ENCODE measurements at places on chromosomes 11 and 22. TPM values are rescaled to one million over a fixed set of nuclear protein-coding genes. Genes with fewer than 3 reads are reported as not detected.

Gene SMC1B
- polyA plus RNA-seq: not detected

DNA sequence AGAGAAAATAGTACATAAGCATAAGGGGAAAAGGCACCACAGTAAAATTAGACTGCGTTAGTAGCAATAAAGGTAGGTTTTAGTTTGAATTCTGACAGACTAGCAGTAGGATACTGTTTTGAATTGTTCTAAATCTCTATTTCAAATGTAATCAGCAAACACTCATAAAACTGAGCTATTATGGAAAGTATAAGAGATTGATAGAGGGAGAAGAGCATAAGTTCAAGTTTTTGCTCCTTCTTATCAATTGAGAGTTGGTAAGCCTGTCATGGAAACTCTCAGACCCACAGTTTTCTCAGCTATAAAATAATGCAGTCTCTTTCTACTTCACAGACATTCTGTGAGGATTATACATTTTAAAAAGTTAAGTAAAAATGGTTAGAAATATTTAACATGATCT, 840.2 kb upstream of the CNTN5 start:
- DNase-seq: no peak
- no peak overlapping the region for H3K4me3 ChIP-seq
- H3K36me3 ChIP-seq: no peaks in the 10 kb centered on the region
- no peak overlapping the region for H3K27ac ChIP-seq
- no peaks in the 10 kb centered on the region for H3K27me3 ChIP-seq
- no peaks in the 10 kb centered on the region for H3K4me1 ChIP-seq

DNA sequence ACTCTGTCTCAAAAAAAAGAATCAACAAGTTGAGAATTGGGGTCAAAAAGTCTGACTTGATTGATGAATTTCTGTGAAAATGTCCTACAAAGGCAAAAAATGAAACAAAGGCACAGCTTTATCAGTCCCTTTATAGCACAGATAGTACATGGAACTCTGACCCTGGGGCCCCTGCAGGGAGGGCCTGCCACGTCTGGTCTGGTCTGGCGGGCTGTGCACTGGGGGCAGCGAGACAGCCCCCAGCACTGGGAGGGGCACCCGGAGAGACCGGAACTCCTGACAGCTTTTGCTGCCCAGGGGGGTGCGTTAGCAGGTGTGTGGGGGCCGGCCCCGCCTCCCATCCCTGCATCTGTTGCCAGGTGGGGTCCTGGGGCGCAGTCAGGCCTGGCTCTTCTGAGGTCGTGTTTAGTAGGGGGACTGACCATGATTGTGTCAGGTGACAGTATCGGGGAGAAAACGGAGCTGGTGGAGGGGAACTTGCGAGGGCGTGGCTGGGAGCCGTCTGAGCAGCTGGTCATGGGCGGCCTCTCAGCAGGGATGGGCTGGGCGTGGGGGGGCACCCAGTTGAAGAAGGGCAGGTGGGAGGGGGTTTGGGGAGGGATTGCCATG, 51.7 kb downstream of the GRAMD4 start:
- peak overlapping the region; percentile 94 for H3K27ac ChIP-seq
- H3K36me3 ChIP-seq: peaks cover 18% of the 10 kb centered on the region
- peak; percentile 34 for DNase-seq

- no peak for DNase-seq
- peaks cover 69% of the 10 kb centered on the region for H3K27me3 ChIP-seq
- peaks cover 8% of the 10 kb centered on the region for H3K4me1 ChIP-seq
- H3K36me3 ChIP-seq: peaks cover 7% of the 10 kb centered on the region
- no peak overlapping the region for H3K27ac ChIP-seq
Observed at GRCh38 chr22:40007853-40008710, 13.3 kb downstream of the FAM83F start.

DNA sequence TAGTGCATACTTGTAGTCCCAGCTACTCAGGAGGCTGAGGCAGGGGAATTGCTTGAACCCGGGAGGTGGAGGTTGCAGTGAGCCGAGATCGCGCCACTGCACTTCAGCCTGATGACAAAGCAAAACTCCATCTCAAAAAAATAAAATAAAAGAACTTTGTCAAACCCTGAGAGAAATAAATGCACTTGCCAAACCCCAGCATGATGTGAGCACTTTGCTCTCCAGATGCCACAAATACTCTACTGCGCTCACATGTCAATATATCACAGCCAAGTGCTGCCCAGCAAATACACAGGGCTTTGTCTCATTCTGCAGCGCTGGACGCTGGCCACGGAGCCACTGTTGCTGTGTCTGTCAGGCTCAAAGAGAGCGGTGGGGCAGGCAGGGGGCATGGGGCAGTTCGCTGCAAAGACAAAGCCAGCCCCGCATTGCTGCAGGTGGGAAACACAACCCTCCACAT, 45.1 kb downstream of the AHNAK start:
- H3K4me1 ChIP-seq: no peaks in the 10 kb centered on the region
- H3K27ac ChIP-seq: no peak overlapping the region
- peaks cover 58% of the 10 kb centered on the region for H3K27me3 ChIP-seq
- no peak for DNase-seq

Gene PIWIL4
- not detected for polyA plus RNA-seq

- no peak overlapping the region for H3K27ac ChIP-seq
- H3K36me3 ChIP-seq: no peaks in the 10 kb centered on the region
- H3K4me1 ChIP-seq: no peaks in the 10 kb centered on the region
- no peak for DNase-seq
Observed at GRCh38 chr11:120248551-120249278, 8.8 kb downstream of the POU2F3 start.

Gene MOV10L1
- not detected for polyA plus RNA-seq

GRCh38 chr11:107785401-107785800, 73.2 kb downstream of the SLC35F2 start:
- DNase-seq: no peak
- H3K36me3 ChIP-seq: no peaks in the 10 kb centered on the region
- H3K27ac ChIP-seq: no peak overlapping the region

Gene RIMBP3B
- polyA plus RNA-seq: not detected

DNA sequence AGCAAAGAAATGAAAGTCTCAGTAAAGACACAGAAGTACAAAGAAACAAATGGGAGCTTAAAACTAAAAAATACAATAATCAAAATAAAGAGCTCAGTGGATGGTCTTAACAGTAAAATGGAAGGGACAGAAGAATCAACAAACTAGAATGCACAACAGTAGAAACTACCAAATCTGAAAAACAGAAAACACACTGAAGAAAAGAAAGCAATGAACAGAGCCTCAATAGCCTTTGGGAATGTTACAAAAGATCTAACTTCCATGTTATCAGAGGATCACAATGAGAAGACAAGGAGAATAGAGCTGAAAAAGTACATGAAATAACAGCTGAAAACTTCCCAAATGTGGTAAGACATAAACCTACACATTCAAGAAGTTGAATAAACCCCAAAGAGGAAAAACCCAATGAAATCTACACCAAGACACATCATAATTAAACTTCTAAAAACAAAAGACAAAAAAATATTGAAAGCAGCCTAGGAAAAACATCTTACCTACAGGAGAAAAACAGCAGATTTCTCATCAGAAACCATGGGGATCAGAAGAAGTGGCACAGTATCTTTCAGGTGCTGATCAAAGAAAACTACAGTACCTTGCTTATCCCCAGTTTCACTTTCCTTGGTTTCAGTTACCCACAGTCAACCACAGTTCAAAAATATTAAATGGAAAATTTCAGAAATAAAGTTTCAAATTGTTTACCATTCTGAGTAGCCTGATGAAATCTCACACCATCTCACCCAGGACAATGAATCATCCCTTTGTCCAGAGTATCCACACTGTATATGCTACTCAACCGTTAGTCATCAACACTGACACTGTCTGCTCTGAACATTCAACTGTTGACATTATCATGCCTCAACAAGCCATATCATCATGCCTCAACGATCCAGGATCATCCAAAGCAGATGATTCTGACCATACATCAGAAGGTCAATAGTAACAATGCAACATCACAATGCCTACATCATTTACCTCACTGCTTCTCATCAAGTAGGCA, 22.2 kb downstream of the RRAS2 start:
- peak overlapping the region; percentile 82 for H3K27ac ChIP-seq
- H3K4me1 ChIP-seq: peaks cover 57% of the 10 kb centered on the region
- H3K4me3 ChIP-seq: peak overlapping the region; percentile 38
- H3K36me3 ChIP-seq: peaks cover 8% of the 10 kb centered on the region
- DNase-seq: no peak
